A549 treated with CpdA at 1 μM for 4 hours (cell line): ENCODE measurements at places on chromosomes 3 and 15. TPM values are rescaled to one million over a fixed set of nuclear protein-coding genes. Genes with fewer than 3 reads are reported as not detected.

MLF1 gene
- total RNA-seq: 20.6 to 27.3 TPM (median 24.1 TPM) in 5 replicates

PTH1R gene
- 0.37 to 0.52 TPM (median 0.48 TPM) in 4 of 5 replicates, not detected in the other for total RNA-seq

IRAK2 gene
- total RNA-seq: 23.0 to 31.6 TPM (median 25.3 TPM) in 5 replicates

TTLL13 gene
- total RNA-seq: 0.22 to 1.1 TPM (median 0.47 TPM) in 5 replicates

KIF9 gene
- total RNA-seq: 18.4 to 22.2 TPM (median 19.6 TPM) in 5 replicates

LDHAL6B gene
- total RNA-seq: not detected in 5 replicates

GALNT15 gene
- 0.03 to 0.21 TPM in 2 of 5 replicates, not detected in the others for total RNA-seq

SLC12A1 gene
- total RNA-seq: not detected in 5 replicates

ZNF620 gene
- 1.4 to 2.3 TPM (median 1.8 TPM) in 5 replicates for total RNA-seq

GOLGA8Q gene
- total RNA-seq: 0.10 to 0.38 TPM in 2 of 5 replicates, not detected in the others

NISCH gene
- total RNA-seq: 12.3 to 15.0 TPM (median 13.4 TPM) in 5 replicates

SCN5A gene
- 0.70 to 1.4 TPM (median 0.76 TPM) in 5 replicates for total RNA-seq

NR2E3 gene
- total RNA-seq: 0.17 to 0.38 TPM (median 0.21 TPM) in 4 of 5 replicates, not detected in the other

OXTR gene
- 9.0 to 10.9 TPM (median 9.4 TPM) in 5 replicates for total RNA-seq

PLSCR4 gene
- total RNA-seq: 3.4 to 5.3 TPM (median 4.6 TPM) in 5 replicates

COX5A gene
- total RNA-seq: 459 to 606 TPM (median 556 TPM) in 5 replicates

KNG1 gene
- not detected in 5 replicates for total RNA-seq

ANKUB1 gene
- total RNA-seq: not detected in 5 replicates

CP gene
- total RNA-seq: 3.4 to 8.3 TPM (median 5.9 TPM) in 5 replicates

MAGI1 gene
- 3.8 to 4.5 TPM (median 4.1 TPM) in 5 replicates for total RNA-seq

CLDN16 gene
- total RNA-seq: 0.02 to 0.15 TPM (median 0.06 TPM) in 3 of 5 replicates, not detected in the others

ST3GAL6 gene
- 0.60 to 1.9 TPM (median 0.91 TPM) in 5 replicates for total RNA-seq

LTK gene
- 0.06 to 0.16 TPM (median 0.10 TPM) in 4 of 5 replicates, not detected in the other for total RNA-seq
